ENCODE measurements at places on chromosomes 3 and 15. TPM values are rescaled to one million over a fixed set of nuclear protein-coding genes. Genes with fewer than 3 reads are reported as not detected.

GRCh38 chr3:40713795-40714194, 189.0 kb downstream of the ZNF621 start:
- DNase-seq = no peak
- peaks cover 17% of the 10 kb centered on the region for H3K4me1 ChIP-seq
- no peak overlapping the region for H3K4me3 ChIP-seq

DNA sequence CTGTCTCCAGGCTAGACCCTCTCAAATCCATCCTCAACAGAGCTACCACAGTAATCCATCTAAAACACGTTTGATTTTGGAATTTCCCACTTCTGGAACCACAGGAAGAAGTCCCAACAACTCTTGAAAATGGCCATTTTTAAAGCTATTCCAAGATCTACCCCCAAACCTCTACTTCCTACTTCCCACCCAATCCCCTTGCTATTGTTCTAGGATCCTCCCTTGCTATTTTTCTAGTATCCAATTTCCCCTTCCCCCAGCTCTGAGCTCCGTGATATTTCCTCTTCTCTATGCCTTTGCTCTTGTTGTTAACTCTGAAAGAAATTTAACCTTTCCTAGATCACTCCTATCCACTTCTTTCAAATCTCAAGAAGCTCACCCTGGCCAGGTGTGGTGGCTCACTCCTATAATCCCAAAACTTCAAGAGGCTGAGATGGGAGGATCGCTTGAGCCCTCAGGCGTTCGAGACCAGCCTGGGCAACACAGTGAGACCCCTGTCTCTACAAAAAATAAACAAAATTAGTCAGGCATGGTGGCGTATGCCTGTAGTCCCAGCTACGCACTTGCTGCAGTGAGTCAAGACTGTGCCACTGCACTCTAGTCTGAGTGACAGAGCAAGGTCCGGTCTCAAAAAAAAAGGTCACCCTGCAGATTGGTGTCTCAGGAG, 13.0 kb downstream of the UACA start:
- peaks cover 7% of the 10 kb centered on the region for H3K4me1 ChIP-seq
- no peaks in the 10 kb centered on the region for H3K27me3 ChIP-seq
- H3K27ac ChIP-seq = no peak overlapping the region
- H3K36me3 ChIP-seq = peaks cover 7% of the 10 kb centered on the region
- no peak overlapping the region for H3K4me3 ChIP-seq

DNA sequence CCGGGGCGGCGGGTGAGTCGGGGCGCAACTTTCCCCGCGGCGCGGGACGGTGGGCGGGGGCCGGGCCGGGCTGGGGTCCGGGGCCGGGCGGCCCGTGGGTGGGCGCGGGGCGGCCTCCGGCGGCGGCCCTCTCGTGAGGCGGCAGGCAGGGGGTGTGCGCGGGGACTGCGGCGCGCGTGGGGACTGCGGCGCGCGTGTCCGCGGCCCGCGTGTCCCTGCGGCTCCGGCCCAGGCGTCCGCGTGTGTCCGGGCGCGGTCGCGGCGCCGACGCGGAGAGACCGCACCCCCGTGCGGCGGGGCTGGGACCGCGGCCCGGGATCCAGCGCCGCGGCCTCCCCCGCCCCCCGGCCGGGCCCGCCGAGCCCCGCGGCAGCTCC, 349 bp downstream of the PLXNA1 start:
- peaks cover 22% of the 10 kb centered on the region for H3K4me1 ChIP-seq
- H3K27ac ChIP-seq = no peak overlapping the region
- no peak for DNase-seq
- no peaks in the 10 kb centered on the region for H3K27me3 ChIP-seq
- peak overlapping the region; percentile 69 for H3K4me3 ChIP-seq

DNA sequence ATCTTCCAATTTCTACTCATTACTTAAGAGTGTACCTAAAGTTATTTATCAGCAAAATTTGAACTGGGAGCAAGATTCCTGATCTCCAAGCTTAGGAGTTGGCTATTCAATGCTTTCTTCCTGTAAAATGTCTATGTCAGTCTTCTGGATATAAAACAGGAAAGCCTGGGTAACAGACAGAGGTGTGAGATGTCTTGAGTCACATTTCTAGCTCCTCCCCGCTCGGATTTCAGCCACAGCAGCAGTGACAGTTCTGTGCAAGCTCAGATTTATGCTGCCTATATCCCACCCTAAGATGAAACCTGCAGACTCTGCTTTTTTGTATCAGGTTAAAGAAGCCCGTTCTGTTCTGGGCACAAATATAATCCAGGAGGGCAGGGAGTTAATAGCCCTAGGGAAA, 2.1 kb upstream of the ARMC8 start:
- no peaks in the 10 kb centered on the region for H3K36me3 ChIP-seq
- DNase-seq = no peak
- H3K27me3 ChIP-seq = no peaks in the 10 kb centered on the region
- peaks cover 21% of the 10 kb centered on the region for H3K4me1 ChIP-seq

GRCh38 chr3:39150803-39151631, 2.4 kb downstream of the CSRNP1 start:
- H3K27ac ChIP-seq = peak overlapping the region; percentile 97
- peak; percentile 95 for DNase-seq
- peaks cover 72% of the 10 kb centered on the region for H3K4me1 ChIP-seq

DNA sequence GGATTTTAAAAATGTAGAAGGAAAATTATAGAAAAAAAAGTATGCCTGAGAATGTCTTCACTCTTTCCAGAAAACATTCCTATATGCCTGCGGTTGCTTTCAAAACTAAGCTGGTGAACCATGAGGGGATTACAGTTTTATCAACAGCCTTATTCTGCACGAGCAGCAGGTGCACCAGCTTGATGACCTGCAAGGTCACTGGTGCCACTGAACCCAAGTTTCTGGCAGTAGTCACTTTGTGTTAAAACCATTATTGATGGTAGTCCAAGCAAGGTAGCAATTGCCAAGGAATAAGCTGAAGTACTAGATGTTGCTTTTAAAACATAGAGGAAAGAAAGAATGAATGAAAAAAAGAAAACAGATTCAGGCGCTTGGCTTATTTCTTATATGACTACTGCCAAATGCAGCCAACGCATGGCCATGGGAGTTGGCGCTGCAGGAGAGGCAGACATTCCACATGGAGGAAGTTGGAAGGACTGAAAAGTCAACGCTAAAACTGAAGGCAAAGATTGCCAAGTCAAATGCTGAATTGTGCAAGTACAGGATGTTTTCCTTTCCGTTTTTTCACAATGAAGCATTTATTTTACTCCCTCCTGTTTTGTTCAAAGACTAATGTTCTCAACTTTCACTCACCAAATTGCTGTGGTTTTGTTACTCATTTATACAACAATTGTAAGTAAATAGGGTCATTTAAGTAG, 601.4 kb downstream of the CADM2 start:
- H3K27ac ChIP-seq = no peak overlapping the region
- H3K27me3 ChIP-seq = peaks cover 79% of the 10 kb centered on the region
- H3K4me3 ChIP-seq = no peak overlapping the region
- H3K4me1 ChIP-seq = no peaks in the 10 kb centered on the region

DNA sequence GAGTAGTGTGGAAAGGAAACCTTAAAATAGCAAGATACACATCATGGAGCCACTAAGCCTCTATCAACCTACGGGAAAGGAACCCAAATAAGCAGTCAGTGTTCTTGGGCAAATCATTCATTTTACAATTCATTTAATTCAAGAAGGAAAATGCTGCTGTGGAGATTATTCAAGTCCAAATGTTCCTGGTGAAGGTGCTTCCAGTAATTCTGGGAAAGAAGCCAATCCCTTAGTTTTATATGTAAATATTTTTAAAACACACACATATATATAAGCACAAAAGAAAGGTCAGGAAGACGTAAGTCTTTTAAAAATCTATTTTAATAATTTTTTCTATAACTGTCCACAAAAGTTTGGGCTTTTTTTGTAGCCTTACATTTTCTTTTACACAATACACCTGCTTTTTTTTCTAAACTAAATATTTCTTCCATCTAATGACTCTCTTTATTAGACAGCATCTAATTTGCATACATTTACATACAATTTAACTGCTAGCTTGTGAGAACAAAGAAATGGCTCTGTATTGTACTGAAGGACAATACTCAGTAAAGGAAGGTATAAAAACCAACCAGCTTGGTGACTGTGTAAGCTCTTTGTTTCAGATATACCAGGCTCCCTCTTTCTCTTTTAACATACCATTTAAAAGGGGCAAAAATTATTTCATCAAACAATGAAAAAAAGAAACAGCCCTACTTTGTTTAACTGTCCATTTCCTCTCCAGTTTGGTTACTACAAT, 269.5 kb downstream of the ZBTB20 start:
- H3K4me3 ChIP-seq = no peak overlapping the region
- no peak for DNase-seq
- no peaks in the 10 kb centered on the region for H3K27me3 ChIP-seq
- no peak overlapping the region for H3K27ac ChIP-seq
- H3K4me1 ChIP-seq = peaks cover 14% of the 10 kb centered on the region

- peak; percentile 9 for DNase-seq
- no peak overlapping the region for H3K27ac ChIP-seq
- H3K4me3 ChIP-seq = no peak overlapping the region
- peaks cover 9% of the 10 kb centered on the region for H3K4me1 ChIP-seq
Measured at GRCh38 chr3:9224490-9224889, 25.0 kb downstream of the SRGAP3 start.

GRCh38 chr3:65094723-65095122, 406.9 kb upstream of the ADAMTS9 start:
- no peak overlapping the region for H3K4me3 ChIP-seq
- H3K36me3 ChIP-seq = no peaks in the 10 kb centered on the region
- H3K27ac ChIP-seq = no peak overlapping the region

GRCh38 chr3:101154401-101154800, 161.2 kb upstream of the ABI3BP start:
- no peaks in the 10 kb centered on the region for H3K36me3 ChIP-seq
- H3K4me1 ChIP-seq = no peaks in the 10 kb centered on the region
- H3K27ac ChIP-seq = no peak overlapping the region
- H3K27me3 ChIP-seq = no peaks in the 10 kb centered on the region

GRCh38 chr15:51589881-51590568, 32.5 kb downstream of the DMXL2 start:
- H3K27me3 ChIP-seq = no peaks in the 10 kb centered on the region
- DNase-seq = no peak
- H3K27ac ChIP-seq = no peak overlapping the region
- peaks cover 6% of the 10 kb centered on the region for H3K4me1 ChIP-seq

DNA sequence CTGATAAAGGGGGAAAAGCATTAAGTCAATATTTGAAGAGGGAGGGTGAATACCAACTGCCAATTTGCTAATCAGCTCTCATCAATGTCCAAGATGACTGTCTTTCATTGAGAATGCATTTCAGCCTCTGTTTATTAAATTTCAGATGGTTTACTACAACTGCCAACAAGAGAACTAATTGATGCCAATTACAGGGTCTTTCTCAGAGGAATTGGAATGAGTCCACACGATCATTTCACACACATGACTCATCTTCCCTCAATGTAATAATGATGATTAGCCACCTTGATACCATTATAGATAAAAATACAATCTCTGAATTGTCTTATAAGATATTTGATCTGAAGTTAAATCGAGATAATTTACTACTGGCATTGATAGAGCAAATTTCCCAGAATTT, 1274.4 kb downstream of the ROBO2 start:
- H3K36me3 ChIP-seq = no peaks in the 10 kb centered on the region
- H3K4me3 ChIP-seq = no peak overlapping the region
- no peaks in the 10 kb centered on the region for H3K4me1 ChIP-seq

- H3K4me3 ChIP-seq = no peak overlapping the region
- peaks cover 14% of the 10 kb centered on the region for H3K4me1 ChIP-seq
Measured at GRCh38 chr3:172568701-172569100, 45.5 kb upstream of the TNFSF10 start.

DNA sequence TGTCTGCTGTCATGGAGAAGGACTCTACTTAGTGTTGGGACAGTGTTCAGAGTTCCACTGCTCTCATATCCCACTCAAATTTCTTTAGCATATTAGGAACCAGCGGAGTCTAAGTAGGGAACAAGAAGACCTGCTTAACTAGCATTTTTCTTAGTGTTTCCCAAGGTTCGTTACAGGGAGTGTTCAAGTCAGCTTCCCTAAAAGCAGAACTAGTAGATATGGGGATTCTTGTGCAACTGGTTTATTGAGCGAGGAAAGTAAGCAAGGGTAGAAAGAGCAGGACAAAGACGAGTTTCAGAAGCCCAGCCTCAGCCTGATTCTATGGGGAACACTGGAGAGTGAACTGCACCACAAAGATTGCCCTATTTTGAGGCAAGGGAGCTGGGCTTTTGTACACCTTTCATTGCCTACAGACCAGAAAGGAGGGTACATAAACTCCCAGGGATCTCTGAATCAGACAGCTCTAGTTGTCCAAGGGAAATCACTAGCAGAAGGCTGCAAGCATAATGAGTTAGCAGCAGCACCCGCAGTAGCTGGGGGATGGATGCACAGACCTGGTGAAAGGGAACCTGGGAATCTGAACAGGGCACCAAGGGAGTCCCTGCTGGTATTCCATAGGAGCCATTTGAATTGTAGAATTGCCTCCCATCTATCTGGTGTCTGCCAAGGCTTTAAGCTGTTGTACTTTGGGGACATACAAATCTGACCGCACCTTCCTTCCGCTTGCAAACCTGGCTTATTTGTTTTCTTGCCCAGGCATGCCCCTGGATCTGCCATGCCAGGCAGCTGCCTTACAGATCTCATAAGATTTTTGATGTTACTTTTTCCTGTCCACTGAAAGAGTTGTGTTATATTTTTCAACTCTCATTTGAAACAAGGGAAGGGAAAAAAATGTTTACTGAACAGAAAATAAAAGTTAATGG, 15.1 kb downstream of the CMTM7 start:
- H3K4me1 ChIP-seq = peaks cover 25% of the 10 kb centered on the region
- peak overlapping the region; percentile 95 for H3K27ac ChIP-seq

DNA sequence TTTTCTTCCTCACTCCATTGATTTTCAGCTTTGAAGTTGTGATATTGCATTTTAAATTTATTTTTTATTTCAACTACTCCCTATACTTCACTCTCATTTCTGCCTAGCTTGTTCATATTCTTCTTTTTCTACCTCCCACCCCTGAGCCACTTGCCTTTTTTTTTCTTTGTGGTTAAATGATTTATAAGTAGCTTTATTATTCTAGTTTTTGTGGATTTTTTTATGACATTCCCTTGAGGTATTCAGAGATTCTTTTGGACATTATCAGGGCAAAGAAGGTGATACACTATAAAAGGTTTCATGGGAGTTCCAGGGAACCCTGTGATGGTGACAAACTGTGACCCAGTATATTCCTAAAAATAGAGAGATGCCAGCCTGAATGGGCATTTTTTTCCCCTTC, 3.3 kb downstream of the C15orf61 start:
- H3K27ac ChIP-seq = peak overlapping the region; percentile 54
- peak overlapping the region; percentile 55 for H3K4me3 ChIP-seq

LRRN1 gene
- 1.2 TPM for total RNA-seq

PTH1R gene
- not detected for total RNA-seq

SRGAP3 gene
- 19.8 TPM for total RNA-seq

NCEH1 gene
- total RNA-seq = 28.8 TPM

ITIH1 gene
- total RNA-seq = not detected

DIPK2A gene
- 7.5 TPM for total RNA-seq

SPG21 gene
- total RNA-seq = 63.1 TPM

MESD gene
- 29.7 TPM for total RNA-seq

SPTSSB gene
- total RNA-seq = not detected

IL17RB gene
- total RNA-seq = 0.42 TPM

SMCO1 gene
- not detected for total RNA-seq

FANCD2OS gene
- total RNA-seq = not detected

UBA3 gene
- total RNA-seq = 41.1 TPM

GPR87 gene
- total RNA-seq = 51.8 TPM

CLDN1 gene
- total RNA-seq = 197 TPM

FOXB1 gene
- total RNA-seq = not detected

AMIGO3 gene
- 0.79 TPM for total RNA-seq
